ENCODE measurements at places on chromosomes 16 and 17.
A peak's percentile ranks its signal among the peaks of the same experiment; 100 is the strongest.

DNA sequence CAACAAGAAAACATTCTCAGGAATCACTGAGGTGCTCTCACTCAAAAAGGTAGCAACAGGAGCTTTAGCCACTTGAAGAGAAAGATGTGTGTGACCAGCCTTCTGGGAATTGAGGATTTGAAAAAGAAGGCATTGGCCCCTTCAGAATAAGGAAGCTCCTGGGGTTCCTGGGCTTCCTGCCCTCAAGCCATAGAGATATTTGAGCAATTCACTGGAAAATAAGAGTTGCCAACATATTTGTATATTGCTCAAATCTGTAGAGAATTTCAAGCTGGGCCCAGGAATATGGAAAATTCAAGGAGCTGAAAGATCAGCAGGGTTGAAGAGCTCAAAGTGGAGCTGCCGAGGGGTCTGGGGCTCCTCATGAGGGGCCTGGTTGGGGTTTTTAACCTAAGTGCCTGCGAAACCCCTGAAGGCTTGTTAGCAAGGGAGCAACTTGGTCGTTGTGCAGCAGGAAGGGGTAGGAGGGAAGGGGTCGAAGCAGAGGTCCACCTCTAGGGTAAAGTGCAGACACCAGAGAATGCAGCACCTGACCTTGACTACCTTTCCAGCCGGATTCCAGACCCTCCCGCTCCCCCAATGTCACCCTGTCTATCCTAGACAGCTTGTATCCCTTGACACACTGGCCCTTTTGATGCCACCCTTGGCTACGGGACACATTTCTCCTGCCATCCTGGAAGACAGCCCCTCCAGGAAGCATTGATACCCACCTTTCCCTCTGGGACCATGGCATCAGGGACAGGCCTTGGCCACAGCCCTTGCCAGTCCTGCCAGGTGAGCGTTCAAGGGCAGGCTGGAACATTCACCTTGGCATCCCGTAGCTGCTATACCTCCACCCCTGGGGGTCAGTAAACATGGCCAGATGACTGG, 67.6 kb upstream of the SREBF1 start:
- no peak for DNase-seq

GRCh38 chr17:40113110-40113906, 8.5 kb upstream of the MSL1 start:
- peak; percentile 83 for DNase-seq

- no peak for DNase-seq
Observed at GRCh38 chr17:14459955-14460354, 159.1 kb downstream of the HS3ST3B1 start.

- DNase-seq = no peak
Observed at GRCh38 chr17:14134456-14134855, 65.2 kb downstream of the COX10 start.

GRCh38 chr17:67685351-67685750, 32.4 kb upstream of the NOL11 start:
- DNase-seq = no peak

DNA sequence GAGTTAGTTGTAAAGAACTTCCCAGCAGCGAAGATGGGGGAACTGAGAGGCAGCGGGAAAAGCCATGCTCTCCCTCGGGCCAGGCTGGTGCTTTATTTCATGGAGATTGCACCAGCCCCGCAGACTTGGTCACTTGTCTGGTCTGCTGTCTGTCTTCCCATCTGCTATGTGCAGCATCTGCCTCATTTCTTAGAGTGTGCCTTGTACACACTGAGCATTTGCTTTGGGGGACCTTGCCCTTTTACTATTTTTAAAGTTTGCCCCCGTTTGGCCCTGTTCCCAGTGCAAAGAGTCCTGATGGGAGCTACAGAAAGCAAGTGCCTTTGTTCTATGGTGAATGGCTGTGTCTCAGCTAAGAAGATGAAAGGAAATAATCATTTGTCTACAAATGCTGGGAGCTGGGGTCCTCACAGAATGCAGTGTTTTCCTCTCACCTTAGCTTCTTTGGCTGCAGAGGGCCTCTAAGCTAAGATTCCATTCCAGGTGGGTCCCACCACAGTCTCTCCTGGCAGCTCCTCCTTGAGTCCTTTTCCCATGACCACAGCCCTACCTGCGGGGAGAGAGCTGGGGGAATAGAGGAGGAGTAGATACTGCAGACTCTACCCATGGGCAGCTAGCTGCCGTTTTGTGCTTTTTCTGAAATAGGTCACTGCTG, 25.1 kb upstream of the CNOT1 start:
- no peak for DNase-seq

DNA sequence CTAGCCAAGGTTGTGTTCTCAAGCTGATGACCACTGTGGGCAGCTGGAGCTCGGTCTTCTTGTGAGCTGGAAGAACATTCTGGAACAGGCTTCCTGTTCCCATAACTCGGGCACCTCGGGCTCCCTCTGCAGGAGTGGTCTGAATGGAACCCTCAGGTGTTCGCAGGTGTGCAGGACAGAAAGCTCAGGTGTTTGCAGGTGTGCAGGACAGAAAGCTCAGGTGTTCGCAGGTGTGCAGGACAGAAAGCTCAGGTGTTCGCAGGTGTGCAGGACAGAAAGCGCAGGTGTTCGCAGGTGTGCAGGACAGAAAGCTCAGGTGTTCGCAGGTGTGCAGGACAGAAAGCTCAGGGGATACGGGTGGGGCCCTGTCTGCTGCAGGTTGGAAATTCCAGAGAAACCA, 109.0 kb upstream of the CACNG5 start:
- DNase-seq = no peak

- no peak for DNase-seq
Observed at GRCh38 chr17:55321427-55322060, 56.8 kb downstream of the HLF start.

DNA sequence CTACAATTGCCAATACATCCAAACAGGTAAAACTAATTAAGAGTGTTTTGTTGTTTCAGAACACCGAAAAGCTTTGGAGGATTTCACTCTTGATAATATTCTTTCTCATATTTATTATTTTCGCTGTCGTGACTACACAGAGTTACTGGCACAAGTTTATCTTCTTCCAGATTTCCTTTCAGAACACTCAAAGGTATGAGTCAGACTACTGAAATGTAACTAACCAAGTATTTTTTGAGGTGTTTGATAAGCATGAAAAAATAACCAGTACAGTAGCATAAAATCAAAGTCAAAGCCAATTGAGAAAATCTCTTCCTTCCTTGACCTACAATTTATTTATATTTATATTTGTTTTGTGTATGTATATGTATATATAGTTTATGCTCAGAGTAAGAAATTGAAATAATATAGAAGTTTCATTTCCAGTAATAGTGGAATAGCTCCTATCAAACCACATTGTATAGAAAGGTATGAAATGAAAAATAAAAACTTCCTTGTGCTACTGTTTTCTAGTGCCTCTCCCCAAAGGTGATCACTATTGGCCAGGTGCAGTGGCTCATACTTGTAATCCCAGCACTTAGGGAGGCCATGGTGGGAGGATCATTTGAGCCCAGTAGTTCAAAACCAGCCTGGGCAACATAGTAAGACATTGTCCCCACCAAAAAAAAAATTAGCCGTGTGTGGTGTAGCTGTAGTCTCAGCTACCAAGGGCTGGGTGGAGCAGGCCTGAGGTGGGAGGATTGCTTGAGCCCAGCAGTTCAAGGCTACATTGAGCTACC, 10.9 kb downstream of the RAD51C start:
- DNase-seq = no peak

GRCh38 chr17:42087042-42087701, 11.1 kb downstream of the ZNF385C start:
- no peak for DNase-seq

DNA sequence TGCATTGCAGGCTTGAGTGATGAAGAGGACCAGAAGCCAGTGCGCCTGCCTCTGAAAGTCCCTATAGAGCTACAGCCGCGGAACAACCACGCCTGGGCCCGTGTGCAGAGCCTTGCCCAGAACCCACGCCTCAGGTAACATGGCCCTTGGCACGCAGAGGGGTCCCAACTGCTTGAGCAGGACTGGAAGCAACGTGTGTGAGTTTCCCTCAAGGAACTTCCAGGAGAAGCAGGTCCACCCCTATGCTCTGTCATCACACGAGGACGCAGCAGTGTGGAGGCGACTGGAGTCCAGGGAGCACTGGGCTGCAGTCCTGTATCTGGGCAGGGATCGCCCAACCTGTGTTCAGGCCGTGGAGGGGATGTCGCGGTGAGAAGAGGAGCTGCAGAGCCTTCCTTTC, 25.1 kb upstream of the JPT2 start:
- DNase-seq = no peak

DNA sequence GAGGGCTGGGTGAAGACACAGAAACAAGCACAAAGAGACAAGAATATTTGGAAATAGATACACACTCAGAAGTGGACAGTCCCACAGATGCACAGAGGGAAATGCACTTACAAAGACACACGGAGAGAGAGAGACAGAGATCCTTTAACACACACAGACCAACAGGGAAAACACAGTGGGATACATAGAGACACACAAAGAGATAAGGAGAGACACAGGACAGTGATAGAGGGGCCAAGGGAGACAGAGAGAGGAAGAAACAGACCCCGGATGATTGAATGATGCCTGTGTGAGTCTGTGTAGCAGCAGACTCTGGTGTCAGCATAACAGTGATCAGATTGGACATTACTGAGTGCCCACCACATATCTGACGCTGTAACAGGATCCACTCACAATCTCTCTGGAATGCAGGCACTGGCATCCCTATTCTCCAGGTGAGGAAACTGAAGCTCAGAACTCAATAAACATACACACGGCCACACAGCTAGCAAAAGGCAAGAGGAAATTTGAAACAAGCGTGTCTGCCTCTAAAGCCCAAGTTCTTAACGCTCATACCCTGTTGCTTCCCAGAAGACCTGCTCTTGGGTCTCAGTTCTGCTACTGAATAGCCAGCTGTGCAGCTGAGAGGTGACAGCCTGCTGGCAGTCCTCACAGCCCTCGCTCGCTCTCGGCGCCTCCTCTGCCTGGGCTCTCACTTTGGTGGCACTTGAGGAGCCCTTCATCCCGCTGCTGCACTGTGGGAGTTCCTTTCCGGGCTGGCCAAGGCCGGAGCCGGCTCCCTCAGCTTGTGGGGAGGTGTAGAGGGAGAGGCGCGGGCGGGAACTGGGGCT, 186.3 kb upstream of the NLRP1 start:
- no peak for DNase-seq

DNA sequence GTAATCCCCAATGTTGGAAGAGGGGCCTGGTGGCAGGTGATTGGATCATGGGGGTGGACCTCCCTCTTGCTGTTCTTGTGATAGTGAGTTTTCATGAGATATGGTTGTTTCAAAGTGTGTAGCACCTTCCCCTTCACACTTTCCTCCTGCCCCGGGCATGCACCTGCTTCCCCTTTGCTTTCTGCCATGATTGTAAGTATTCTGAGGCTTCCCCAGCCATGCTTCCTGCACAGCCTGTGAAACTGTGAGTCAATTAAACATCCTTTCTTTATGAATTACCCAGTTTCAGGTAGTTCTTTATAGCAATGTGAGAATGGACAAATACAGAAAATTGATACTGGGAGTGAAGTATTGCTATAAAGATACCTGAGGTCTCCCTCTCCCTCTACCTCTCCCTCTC, 29.4 kb downstream of the RNF112 start:
- no peak for DNase-seq
